ENCODE measurements at places on chromosomes 2 and 18.
A peak's percentile ranks its signal among the peaks of the same experiment; 100 is the strongest.

DNA sequence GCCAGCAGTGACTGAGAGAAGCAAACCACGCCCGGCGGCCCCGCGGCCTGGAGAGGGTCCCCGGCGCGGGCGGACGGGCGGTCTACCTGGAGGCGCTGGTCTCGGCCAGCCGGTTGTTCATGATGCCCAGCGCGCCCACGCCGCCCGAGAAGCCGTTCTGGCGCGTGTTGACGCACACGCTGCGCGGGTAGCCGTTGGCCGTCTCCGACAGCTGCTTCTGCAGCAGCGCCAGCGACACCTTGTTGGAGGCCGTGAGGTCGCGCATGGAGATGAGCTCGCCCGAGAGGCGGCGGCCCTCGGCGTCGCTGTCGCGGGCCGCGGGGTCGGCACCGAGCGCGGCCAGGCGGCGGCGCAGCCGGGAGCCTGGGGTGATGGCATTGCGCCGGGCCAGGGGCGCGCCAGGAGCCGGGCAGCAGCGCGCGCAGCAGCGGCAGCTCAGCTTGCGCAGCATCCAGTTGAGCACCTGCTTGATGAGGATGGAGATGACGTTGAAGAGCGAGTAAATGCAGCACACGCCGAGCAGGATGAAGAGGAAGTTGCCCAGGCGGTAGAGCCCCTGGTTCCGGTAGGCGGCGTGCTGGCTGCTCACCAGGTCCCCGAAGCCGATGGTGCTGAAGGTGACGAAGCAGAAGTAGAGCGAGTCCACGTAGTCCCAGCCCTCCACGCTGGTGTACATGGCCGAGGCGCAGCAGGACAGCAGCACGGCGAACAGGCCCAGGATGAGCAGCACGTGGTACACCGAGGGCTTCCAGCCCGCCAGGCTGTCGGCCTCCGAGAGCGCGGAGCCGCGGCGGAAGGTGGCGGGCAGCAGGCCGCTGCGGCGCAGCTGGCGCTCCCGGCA lies 118.1 kb downstream of the MSH2 start:
- peak; percentile 44 for DNase-seq

GRCh38 chr2:95401480-95401879 lies 1.0 kb upstream of the FAHD2A start:
- no peak for DNase-seq

- DNase-seq, result no peak
Observed at GRCh38 chr2:207503234-207503633, 26.5 kb upstream of the CREB1 start.

DNA sequence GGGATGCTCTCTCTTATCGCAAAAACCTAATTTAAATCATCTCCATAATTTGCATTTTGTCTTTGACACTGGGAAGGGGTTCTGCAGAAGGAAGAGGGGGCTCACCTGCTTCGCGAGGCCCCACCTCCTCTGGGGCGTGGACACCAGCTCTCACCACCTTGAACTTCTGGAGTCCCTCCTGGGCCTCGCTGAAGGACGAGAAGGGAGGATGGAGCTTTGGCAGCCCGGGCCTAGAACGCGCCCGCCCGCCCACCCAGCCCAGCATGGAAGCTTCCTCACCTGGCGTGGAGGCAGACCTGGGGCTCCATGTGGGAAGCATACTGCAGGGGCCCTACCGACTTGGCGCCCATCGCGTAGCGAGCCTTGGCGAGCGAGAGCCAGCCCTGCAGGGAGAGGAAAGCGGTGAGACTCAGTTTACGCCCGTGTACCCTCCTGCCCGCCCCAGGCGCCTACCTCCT lies 1.1 kb upstream of the IMP4 start:
- DNase-seq, result no peak

DNA sequence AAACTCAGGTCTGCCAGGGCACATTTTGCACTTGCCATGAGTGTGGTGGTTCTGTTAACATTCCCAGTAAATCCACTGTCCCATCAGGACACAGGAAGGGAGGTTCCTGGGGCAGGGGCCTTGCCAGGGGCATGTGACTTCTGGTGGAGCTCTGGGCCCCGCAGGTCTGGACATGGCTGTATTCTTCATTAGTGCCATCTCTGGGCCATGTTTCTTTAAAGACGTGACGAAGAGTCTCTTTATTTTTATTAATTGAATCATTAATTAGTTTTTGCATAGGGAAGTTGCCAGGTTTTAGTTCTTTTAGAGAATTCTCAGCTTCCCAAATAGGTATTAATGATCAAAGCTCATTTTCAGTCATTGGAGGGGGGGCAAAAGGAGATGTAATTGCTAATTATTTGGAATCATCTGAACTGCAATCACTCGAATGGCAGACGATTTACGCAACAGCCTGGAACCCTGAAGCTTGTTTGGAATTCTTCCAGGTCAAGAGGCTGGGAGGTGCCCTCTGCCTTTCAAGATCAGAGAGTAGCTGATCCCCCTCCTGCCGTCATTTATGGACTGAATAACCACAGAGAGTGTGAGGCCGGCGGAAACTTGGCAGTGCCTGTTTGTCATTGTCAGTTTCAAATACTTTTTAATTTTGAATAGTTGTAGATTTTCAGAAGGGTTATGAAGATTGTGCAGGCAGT lies 106.2 kb downstream of the RTP5 start:
- no peak for DNase-seq

- DNase-seq, result no peak
Observed at GRCh38 chr2:135219226-135219625, 167.1 kb downstream of the RAB3GAP1 start.

Data from stimulated activated CD8-positive, alpha-beta memory T cell treated with anti-CD3 and anti-CD28 coated beads, Interleukin-4, amount 100 ng/mL, for 4 hours (primary cell).